ENCODE measurements at places on chromosomes 12 and 14.

DNA sequence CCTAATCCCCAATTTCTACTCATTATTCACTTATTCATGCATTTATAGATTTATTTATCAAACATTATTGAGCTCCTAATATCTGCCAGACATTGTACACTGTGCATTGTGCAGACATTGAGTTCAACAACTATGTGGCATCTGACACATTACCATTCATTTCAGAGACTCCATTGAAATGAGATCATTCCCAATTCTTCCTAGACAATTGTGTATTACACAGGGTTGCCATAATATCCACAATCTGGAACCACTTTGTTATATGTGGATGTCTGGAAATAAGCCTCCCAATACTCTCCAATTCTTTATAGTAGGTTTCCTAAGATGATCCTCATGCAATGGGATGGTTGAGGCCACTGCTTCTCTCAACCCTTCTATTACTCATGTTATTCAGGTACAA is 165.0 kb downstream of the OTOGL start:
- DNase-seq: no peak

DNA sequence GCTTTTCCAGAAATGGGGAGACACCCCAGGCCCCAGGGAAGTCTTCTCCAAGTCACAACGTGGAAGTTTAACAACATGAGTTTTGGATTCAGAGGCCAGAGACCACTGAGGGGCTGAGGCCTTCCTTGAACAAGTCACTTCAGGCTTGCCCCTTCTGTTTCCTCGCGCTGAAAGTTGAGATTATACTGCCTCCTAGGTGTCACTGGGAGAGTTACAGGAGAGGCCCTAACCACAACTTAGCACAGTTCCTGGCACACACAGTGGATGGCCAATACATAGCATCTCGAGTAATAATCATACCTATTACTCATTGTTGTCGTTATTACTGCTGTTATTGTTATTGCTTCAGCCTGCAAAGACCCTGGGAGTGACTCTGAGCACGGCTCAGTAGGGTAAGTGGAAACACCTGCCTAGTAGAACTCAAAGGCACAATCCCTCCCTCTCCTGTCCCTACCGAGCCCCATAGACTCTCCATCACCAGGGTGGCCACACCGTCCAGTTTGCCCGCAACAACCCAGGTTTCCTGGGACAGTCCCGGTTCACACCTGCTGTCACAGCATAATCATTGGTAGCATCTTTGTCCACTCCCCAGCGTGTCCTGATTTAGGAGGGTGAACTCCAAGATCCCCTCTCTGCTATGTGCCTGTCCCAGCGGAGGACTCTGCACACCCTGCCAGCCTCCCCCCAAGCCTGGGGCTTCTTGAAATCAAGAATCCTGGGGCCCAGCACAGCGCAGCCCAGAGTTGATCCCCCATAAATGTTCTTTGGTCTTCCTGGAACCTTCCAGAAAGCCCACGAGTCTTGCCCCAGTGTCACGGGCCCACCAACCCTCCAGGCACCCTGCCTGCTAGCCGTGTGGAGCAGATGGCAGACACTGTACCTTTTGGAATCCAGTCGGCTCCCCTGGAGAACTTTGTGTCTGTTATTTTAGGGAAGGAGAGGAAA is 85.0 kb downstream of the SYNE3 start:
- DNase-seq: no peak

DNA sequence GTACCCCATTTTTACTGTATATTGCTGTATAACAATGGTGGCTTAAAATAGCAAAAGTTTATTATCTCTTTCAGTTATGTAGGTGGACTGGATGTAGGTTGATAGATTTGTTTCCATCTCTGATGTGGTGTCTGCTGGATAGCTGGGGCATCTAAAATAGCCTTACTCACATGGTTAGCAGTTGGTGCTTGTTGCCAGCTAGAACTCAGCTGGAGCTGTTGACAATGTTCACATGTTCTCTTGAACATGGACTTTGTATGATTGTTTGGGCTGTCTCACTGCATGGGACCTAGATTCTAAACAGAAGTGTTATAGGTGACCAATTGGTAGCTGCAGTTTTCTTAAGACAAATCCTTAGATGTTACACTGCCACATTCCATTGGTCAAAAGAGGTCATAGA is 126.9 kb downstream of the GPHN start:
- DNase-seq: no peak

GRCh38 chr14:104939666-104940410 is 15.2 kb downstream of the PLD4 start:
- no peak for DNase-seq

GRCh38 chr12:92042791-92043531 is 102.7 kb downstream of the BTG1 start:
- DNase-seq: no peak

GRCh38 chr12:9383585-9383984 is 175.4 kb upstream of the PZP start:
- no peak for DNase-seq

- no peak for DNase-seq
These were observed 1204.8 kb downstream of the GALC start for GRCh38 chr14:86788224-86788623.

- DNase-seq: no peak
These were observed 24.0 kb downstream of the FKBP11 start for GRCh38 chr12:48901278-48901677.

DNA sequence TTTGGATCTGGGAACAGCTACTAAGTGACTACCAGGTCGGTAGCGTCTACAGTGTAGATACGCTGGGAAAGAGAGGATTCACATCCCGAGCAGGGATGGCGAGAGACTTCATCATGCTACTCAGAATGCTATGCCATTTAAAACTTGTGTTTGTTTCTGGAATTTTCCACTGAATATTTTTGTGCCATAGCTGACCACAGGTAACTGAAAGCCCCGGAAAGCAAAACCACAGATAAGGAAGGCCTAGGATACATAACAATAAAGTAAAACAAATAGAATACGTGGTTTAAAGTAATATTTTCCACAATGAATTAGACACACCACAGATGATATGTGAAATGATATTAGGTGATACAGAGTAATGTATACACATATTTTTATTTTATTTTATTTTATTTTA is 7.9 kb upstream of the HCAR1 start:
- no peak for DNase-seq

DNA sequence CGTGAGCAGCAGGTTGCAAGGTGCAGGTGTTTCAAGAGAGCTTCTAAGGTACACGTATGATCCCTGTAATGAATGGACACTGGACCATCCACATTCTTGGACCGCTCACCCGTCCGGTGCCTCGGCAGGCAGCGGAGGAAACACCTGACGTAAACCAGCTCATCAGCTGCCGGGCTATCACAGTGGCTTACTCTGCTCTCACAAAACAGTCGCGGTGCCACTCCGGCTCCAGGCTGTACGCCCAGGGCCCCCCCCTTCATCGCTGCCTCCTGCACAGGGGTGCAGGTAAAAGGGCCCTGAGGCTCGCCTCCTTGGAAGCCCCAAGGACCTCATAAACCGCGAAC is 436 bp downstream of the VPS33A start:
- DNase-seq: peak; percentile 45

- no peak for DNase-seq
These were observed 89.9 kb upstream of the DCN start for GRCh38 chr12:91272461-91273063.

DNA sequence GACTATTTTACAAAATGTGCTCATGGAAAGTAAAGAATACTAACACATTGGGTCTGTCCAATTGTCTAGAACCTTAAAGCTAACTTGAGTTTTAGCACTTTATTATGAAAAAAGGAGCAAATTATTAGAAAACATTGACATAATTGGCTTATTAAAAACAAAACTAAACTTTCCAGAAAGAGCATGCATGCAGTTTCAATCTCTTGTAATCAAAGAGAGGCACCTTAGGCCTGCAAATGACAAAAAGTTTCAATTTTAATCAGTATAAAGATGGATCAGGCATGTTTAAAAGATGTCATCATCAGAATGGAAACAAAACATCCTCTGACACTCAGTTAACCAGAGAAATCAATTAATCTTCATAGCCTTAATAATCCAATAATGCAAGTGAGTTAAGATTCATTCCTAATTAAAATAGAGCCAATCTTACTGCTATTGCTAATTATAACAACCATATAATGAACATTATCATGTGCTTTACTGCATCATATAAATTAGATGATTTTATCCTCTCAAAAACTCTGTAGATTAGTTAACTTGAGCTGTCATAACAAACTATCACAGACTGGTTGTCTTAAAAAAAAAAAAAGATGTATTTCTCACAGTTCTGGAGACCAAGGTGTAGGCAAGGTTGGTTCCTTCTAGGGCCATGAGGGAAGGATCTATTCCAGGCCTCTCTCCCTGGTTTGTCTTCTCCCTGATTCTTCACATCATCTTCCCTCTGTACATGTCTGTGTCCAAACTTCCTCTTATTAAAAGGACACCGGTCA is 131.4 kb downstream of the RPAP3 start:
- no peak for DNase-seq

GRCh38 chr12:3149515-3150307 is 72.5 kb downstream of the TSPAN9 start:
- DNase-seq: no peak

DNA sequence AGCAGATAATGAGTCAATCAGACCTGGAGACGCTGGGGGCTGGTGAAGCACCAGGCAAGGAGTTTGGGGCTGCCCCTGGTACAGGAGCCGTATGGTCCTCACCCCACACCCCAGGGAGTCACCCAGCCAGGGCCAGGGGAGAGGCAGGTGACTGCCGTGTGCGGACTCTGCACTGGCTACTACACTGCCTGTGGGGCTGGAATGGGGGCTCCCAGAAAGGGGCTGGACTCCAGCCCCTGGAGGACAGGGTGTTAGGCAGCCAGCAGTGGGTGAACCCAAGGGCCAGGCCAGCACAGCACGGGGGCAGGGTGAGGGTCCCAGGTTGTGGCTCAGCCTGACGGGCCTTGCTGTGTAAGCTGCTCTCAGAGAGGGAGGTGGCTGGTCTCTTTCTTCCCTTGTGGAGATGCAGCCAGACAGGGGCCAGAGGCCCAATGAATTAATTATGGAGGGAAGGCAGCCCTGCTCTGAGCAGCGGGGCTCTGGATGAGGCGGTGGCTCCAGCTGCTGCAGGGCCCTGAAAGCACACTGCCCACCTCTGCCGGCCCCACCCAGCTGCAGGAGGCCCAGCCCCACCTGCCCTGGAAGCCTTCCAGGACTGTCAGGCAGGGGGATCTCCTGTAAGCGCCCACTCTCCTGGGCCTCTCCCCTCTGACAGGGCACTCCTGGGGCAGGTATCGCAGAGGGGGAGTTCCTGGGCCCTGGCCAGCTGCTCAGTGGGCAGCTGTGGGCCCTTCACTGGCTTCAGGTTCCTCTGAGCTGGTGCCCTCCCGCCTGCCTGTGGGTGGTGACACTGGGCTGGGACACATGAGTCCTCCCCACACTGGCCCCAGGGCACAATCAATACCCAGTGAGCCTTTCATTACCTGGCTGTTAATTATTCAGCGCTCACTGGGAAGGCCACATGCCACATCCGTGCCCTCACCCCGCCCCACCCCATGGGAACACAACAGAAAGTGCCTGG is 142.5 kb upstream of the C14orf180 start:
- no peak for DNase-seq
